ENCODE measurements at places on chromosomes 12 and 14.

DNA sequence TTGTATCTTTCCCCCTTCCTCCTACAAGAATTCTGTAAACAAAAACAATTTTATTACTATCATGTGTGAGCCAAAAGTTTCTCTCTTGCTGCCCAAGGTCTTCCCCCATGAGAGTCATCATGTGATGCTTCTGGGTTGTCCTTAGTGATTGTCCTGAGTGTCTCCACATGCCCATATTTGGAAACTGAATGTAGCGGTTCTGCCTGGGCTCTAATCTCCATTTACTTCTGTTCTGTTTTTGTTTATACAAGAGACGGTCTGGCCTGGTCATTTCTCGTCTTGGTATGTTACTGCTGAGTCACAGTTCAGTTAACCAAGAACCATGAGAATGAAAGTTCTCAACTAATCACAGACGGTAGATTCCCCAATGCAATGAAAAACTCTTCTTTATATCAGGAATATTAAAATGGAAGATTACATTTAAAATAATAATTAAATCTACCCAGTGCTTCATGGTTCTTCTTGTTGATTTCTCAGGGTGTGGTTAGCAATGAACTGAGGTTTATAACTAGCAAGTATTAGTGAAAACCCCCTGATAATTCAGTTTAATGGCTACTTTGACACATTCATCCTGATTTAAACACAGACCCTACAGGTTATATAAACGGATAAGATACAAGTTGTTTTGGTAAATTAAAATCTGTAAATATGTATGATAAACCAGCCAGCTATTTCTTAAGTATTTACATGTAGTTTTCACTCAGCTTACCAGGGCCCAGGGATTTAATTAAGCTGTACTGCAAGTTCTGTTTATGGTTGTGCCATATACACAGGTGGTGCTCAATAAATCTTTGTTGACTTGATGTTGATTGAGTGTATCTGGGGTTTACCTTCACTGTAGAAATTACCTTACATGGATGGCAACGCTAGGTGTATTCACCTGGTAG, 81.1 kb downstream of the PELI2 start:
- DNase-seq, result no peak

GRCh38 chr12:18242380-18243089, 18.8 kb upstream of the PIK3C2G start:
- DNase-seq, result no peak

DNA sequence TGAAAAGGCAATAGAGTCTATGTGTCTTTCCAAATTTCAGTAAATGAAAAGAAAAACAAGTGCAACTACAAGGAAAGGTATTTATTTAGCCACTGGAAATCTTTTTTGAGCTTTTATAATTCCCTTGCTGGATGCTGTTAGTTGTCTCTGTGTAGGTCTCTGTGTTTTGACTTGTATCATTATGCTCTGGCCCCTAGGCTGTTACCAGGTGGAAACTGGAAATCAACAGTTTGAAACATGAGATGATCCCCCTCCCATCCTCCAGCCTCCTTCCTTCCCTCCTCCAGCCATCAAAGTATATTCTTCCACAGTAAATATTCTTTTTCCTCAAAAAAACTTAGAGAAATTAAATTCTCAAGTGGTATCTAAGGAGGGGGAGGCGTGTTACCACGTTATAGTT, 934 bp upstream of the DCN start:
- no peak for DNase-seq

GRCh38 chr12:14256121-14256520, 109.4 kb upstream of the ATF7IP start:
- DNase-seq, result no peak

DNA sequence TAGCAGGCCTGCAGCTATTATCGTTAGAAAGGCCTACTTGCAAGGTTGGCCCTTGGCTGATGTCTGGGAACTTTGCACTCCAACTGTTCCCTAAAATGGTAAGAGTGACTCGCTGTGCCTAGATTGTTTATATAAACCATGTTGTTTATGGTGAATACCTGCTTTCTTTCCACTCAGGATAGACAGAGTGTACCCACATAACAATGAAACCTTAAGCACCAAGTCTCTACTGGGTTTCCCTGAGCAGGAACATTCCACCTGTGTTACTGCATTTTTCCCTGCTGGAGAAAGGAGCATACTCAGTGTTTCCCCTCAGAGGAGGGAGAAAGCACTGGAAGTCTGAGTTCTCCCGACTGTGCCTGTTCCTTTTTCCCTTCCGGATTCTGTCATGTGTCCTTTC, 32.8 kb downstream of the ERP29 start:
- DNase-seq, result no peak

DNA sequence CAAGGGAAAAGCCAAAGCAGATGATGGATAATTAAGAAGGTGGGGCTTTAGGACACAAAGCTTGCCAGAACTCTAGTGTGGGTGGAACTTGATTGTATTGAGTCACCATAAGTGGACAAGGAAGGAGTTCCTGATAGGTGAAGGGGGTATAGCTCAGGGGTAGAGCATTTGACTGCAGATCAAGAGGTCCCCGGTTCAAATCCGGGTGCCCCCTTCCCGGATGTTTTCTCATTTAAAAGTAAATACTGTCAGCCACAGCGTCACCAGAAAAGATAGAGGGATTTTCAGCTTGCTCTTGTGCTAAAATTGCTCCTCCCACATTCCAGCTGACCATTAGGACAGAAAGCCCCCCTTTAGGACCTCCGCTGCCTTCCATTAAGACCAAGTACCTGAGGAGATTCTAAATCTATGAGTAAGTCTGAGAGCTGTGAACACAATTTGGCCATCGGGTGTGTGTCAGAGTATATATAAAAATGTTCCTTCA, 36.6 kb downstream of the DCAF4 start:
- DNase-seq, result no peak

DNA sequence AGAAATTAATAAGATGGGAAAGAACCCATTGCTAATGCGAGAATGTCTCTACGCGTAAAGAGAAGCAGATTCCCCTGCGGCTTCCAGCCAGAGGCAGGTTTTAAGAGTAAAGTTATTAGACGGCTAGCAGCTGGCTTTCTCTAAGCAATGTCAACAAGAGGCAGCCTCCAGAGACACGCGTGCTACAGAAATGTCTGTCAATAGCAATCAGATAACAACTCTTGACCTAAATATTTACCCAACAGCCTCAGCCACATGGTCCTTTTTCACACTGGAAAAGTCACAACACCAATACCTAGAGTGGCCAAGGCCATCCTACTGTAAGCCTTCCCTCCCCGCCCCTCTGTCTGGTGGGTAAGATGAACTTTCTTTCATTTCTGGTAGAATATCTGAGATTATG, 146.0 kb upstream of the SFSWAP start:
- no peak for DNase-seq

- no peak for DNase-seq
These were observed 50.5 kb downstream of the TRAF3 start for GRCh38 chr14:102827716-102828115.

- no peak for DNase-seq
These were observed 236.3 kb downstream of the GALC start for GRCh38 chr14:87756661-87757060.

Measured in NCI-H187 (cell line).